ENCODE measurements at places on chromosomes 6 and 20. TPM values are rescaled to one million over a fixed set of nuclear protein-coding genes. Genes with fewer than 3 reads are reported as not detected.

Gene SH3BGRL2
- 36.3 TPM for polyA plus RNA-seq

Gene SULF2
- polyA plus RNA-seq: 10.3 TPM

Gene CLPSL2
- polyA plus RNA-seq: not detected

Gene ABHD16B
- polyA plus RNA-seq: 0.34 TPM

Gene LPA
- not detected for polyA plus RNA-seq

DNA sequence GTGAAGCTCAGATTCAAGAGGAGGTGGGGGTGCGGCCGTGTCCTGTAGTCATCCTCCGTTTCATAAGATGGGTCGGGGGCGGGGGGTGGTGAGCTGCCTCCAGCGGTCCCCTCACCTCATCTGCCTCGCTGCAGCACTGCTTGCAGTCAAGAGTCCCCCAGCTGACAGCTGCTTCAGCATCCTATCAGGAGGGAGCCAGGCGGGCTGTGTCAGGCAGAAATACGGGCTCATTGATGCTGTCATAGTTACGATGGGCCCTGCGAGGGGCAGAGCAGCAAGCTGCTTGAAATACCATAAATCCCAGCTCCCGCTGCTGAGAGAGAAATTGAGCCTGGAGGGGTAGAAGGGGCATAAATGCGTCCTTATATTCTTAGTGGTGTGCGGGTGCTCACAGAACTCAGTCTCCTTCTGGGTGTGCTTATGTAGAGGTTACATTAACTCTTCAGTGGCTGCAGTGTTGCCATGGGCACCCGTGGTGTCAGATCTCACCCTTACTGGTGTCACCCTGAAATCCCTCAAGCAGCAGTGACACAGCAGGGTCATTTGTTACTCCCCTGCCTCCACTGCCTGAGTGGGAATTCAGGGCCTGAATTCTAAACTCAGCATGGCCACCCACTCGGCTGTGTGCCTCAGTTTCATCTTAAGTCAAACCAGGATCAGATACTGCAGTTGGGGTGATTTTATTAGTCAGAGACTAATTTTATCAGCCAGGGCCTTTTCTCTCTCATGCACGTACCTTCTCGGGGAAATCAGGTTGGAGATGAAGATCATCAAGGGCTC lies 21.8 kb downstream of the CCDC167 start:
- DNase-seq: no peak
- no peaks in the 10 kb centered on the region for H3K27me3 ChIP-seq
- no peak overlapping the region for H3K27ac ChIP-seq
- no peak overlapping the region for H3K4me3 ChIP-seq

DNA sequence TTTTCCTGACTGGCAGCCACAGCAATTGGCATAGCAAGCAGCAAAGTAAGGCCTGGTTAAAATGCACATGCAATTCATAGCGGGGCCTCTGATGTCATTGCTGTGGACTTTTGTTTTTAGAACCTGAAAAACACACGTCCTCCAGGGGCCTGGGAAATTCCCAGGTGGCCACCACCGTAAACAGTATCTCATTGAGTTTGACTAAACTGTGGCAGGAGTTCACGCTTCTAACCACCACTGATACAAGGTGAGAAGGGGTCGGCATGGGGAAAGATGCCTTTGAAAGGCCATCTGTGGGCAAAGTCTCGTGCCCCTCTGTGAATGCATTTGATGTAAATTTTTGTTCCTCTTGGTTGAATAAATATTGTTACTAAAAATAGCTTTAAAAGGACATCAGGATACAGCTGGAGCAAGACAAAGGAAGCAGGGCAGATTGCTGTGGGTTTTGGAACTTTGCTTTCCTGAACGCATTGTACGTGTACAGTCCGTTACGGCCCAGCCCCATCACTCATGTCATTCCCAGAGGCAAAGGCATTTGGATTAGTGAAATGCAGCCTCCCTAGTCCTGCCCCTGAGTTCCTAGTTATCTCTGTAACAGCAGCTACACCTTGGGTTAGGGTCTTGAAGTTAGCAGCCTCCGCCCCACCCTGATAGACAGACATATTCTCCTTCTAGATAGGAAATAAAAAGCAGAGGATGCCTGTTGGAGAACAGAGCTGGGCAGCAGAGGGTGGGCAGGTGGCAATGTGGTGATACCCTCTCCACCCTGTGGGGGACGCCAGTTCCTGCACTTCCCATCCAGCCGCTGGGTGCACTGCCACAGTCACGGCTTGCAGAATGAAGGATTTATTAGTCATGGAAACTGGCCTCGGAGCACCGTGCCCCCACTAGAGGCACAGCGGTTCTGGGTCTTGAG lies 80.3 kb downstream of the ZDHHC14 start:
- DNase-seq: no peak

DNA sequence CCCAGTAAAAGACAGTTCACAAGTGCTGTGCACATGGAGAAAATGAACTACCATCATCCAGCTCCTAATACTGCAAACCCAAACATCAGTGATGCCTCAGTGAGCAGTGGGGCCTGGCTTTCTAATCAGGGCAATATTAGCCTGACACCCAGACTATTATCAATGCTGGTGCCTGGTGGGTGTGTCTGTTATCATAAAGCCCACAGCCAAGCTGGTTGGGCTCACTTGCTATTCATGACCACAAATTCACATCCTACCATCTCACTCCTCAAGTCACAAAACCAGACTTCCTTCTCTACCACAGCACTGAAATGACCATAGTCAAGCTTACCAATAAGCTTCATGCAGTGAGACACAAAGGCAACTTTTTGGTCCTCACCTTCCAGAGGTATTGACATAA lies 180.8 kb upstream of the PLN start:
- H3K4me3 ChIP-seq: no peak overlapping the region
- H3K4me1 ChIP-seq: no peaks in the 10 kb centered on the region
- DNase-seq: no peak
- H3K27me3 ChIP-seq: no peaks in the 10 kb centered on the region
- no peaks in the 10 kb centered on the region for H3K36me3 ChIP-seq

DNA sequence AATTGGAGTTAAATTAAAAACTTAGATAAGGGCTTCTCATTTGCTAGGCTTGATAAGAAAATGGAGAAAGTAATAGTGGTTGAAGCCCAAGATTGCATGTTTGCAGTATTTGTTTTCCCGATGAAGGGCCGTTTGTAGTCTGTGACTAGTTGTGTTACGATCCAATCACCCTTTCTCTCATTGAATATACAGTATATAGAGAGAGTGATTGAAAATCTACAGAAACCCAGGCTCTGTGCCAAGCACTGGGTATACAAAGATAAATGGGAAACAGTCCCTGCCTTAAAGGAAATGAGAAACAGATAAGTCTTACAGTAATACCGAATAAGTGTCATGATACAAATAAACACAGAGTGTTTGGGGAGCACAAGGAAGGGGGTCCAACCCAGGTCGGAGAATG lies 55.2 kb upstream of the CDKAL1 start:
- H3K4me1 ChIP-seq: peaks cover 3% of the 10 kb centered on the region
- no peak for DNase-seq
- H3K27me3 ChIP-seq: no peaks in the 10 kb centered on the region
- H3K4me3 ChIP-seq: no peak overlapping the region
- no peaks in the 10 kb centered on the region for H3K36me3 ChIP-seq
- no peak overlapping the region for H3K27ac ChIP-seq

DNA sequence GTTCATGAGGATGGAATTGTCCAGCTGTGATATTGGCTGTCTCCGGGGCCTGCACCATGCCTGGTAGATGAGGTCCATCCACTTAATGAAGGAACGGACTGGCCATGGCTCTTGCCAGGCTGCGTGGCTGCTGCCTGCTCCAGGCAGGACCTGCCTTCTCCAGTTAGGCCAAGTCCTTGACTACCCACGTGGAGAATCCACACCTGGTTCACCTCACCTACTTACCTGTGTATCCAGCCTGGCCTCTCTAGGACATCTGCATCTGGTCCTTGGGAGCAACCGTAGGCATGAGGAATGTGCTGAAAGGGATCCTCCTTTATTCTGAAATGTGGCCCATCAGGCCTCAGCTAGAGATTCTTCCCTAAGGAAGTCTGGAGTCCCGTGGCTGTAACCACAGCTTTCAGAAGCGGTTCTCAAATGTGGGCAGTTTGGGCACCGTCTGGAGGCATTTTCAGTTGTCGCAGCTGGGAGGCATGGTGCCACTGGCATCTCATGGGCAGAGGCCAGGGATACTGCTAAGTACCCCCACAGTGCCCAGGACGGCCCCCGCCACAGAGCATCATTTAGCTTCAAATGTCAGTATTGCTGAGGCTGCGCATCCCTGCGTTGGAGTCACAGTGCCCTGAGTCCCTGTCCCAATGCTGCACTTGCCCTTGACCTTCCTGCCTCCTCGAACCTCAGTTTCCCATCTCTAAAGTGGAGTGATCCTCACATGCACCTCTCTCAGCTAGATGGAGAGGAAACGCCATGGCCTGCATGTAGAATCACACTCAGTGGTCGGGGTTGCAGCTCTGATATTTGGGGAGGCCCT lies 67.5 kb downstream of the PHACTR3 start:
- no peak for DNase-seq
- no peak overlapping the region for H3K27ac ChIP-seq
- no peaks in the 10 kb centered on the region for H3K4me1 ChIP-seq
- H3K4me3 ChIP-seq: no peak overlapping the region
- no peaks in the 10 kb centered on the region for H3K27me3 ChIP-seq

- H3K4me1 ChIP-seq: no peaks in the 10 kb centered on the region
- H3K36me3 ChIP-seq: no peaks in the 10 kb centered on the region
- H3K27me3 ChIP-seq: no peaks in the 10 kb centered on the region
- no peak overlapping the region for H3K4me3 ChIP-seq
- no peak overlapping the region for H3K27ac ChIP-seq
Measured at GRCh38 chr6:89268776-89269175, 46.3 kb downstream of the GABRR2 start.

- H3K4me3 ChIP-seq: no peak overlapping the region
- peaks cover 26% of the 10 kb centered on the region for H3K4me1 ChIP-seq
- H3K36me3 ChIP-seq: peaks cover 2% of the 10 kb centered on the region
- no peaks in the 10 kb centered on the region for H3K27me3 ChIP-seq
Measured at GRCh38 chr6:157117431-157118095, 205.8 kb downstream of the TMEM242 start.

GRCh38 chr20:35251613-35251940 lies 25.1 kb downstream of the MMP24 start:
- H3K36me3 ChIP-seq: no peaks in the 10 kb centered on the region
- no peak for DNase-seq
- no peak overlapping the region for H3K4me3 ChIP-seq
- peaks cover 3% of the 10 kb centered on the region for H3K4me1 ChIP-seq

DNA sequence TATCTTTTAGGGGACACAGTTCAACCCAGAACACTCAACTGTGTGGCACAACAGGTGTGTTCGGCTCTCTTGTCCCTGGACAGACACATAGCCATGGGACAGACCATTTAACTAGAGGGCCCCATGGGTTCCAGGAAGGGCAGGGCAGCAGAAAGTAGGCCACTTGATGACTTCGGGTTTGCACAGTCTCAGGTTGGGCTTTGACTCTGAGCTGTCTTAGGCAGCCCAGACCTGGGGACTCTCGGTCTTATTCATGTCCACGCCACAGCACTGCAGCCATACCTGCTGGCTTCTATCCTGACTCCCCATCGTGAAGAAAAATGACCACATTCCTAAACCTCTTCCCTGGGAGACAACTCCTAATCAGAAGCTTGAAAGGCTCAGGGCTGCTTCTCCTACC lies 146.1 kb upstream of the AKAP12 start:
- DNase-seq: no peak
- H3K36me3 ChIP-seq: no peaks in the 10 kb centered on the region
- H3K4me1 ChIP-seq: no peaks in the 10 kb centered on the region
- H3K27ac ChIP-seq: no peak overlapping the region
- H3K4me3 ChIP-seq: no peak overlapping the region

DNA sequence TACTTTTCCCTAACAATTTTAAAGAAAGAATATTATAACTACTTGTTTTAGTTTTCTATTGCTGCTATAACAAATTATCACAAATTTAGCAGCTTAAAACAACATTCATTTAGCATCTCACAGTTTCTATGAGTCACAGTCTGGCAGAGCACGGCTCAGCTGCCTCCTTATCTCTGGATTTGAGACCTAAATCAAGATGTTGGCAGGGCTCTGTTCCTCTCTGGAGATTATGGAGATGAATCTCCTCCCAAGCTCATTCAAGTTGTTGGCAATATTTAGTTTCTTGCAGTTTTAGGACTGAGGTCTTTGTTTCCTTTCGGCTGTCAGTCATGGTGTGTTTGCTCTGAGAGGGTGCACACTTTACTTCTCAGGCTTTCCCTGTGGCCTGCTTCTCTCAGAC lies 1065.8 kb upstream of the EYS start:
- H3K27me3 ChIP-seq: no peaks in the 10 kb centered on the region
- H3K4me1 ChIP-seq: no peaks in the 10 kb centered on the region
- no peak overlapping the region for H3K27ac ChIP-seq
- no peak overlapping the region for H3K4me3 ChIP-seq

DNA sequence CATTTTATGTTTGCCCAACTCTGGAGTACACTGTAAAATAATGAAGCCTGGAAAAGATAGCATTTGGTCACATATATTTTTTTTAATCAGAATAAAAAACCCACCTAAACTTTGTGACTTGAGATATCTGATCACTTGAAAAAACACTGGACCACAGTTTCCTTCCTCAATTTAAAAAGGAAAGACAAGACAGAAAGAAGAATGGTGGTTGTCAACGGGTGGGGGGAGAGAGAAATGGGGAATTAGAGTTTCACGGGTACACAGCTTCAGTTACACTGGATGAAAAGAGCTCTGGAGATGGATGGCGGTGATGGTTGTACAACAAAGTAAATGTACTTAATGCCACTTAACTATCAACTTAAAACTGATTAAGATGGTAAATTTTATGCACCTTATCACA lies 14.7 kb upstream of the DST start:
- no peak overlapping the region for H3K27ac ChIP-seq
- H3K4me3 ChIP-seq: no peak overlapping the region

DNA sequence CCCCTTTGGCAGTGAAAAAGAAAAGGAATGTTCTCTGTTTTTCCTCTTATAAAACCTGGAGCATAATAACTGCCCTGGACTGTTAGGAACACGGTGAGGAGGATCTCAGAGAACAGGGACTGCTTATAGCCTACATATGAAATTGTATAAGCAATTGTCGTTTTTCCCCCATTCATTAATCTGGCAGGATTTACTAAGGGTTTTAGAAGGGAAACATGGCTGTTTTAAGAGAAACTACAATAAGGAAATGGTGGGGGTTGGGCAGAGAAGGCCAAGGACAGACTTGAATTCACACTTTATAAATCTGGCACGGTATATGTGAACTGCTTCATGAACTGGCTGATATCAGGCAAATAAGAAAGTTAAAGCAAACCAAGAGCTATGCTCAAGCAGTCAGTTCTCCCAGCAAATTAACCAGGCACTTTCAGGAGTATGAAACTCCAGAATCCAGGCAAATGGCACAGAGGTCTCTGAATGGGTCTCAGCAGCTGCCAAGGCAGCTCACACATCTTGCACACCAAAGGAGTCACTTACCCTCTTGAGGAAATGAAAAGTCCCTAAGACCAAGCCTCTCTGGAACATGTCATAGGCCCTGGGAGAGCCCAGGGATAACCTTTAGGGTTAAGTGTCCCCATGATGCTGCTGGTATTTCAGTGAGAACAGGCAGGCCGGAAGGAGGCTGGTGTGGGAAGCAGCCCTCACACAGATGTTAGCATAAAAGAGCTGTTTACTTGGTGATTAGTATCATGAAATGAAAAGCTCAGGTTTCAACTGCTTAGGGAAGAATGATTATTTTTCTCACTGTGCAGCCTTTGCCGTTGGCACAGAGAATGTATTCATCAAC lies 260.5 kb upstream of the MARCKS start:
- H3K4me3 ChIP-seq: no peak overlapping the region
- no peak for DNase-seq
- no peak overlapping the region for H3K27ac ChIP-seq
- H3K27me3 ChIP-seq: no peaks in the 10 kb centered on the region
